Mesenchymal stem cell (in vitro differentiated cells and primary cell): ENCODE measurements at places on chromosomes 4 and X.
A peak's percentile ranks its signal among the peaks of the same experiment; 100 is the strongest.

DNA sequence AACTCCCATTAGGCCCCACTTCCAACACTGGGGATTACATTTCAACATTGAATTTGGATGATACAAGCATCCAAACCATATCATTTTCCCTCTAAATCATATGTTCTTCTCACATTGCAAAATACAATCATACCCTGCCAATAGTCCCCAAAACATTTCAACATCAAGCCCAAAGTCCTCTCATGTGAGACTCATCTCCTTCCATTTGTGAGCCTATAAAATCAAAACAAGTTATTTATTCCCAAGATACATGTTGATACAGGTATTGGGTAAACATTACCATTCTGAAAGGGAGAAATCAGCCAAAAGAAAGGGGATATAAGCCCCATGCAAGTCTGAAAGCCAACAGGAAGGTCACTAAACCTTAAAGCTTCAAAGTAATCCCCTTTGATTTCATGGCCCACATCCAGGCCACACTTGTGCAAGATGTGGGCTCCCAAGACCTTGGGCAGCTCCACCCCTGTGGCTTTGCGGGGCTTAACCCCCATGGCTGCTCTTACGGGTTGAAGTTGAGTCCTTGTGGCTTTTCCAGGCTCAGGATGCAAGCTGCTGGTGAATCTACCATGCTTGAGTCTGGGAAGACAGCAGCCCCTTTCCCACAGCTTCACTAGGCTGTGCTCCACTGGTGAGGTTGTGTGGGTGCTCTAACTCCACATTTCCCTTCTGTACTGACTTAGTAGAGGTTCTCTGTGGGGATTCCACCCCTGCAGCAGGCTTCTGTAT, 40.6 kb upstream of the SERTM2 start:
- DNase-seq, result no peak

DNA sequence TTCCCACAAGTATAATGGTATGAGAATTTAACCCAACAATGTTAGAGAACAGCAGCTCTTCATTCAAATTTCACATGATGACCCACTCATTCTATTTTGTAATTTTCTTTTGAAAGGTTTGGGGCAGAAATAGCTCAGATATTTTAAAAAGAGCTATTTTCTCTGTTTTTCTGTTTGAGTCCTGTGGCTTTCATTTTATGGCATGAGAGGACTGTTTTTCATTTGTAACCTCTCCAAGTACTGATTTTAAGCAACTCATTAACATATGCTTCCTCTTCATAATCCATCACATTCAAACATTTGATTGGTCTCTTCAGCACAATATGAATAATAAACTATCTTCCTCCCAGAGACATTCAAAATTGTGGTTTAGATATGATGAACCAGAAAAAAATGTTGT, 129.0 kb upstream of the TEX13A start:
- DNase-seq, result no peak

GRCh38 chr4:1283711-1284110, 6.0 kb upstream of the MAEA start:
- no peak for DNase-seq

GRCh38 chr4:120842031-120842430, 80.5 kb downstream of the PRDM5 start:
- DNase-seq, result peak; percentile 69

- DNase-seq, result no peak
Observed at GRCh38 chrX:150192816-150193215, 170.3 kb upstream of the MAMLD1 start.

DNA sequence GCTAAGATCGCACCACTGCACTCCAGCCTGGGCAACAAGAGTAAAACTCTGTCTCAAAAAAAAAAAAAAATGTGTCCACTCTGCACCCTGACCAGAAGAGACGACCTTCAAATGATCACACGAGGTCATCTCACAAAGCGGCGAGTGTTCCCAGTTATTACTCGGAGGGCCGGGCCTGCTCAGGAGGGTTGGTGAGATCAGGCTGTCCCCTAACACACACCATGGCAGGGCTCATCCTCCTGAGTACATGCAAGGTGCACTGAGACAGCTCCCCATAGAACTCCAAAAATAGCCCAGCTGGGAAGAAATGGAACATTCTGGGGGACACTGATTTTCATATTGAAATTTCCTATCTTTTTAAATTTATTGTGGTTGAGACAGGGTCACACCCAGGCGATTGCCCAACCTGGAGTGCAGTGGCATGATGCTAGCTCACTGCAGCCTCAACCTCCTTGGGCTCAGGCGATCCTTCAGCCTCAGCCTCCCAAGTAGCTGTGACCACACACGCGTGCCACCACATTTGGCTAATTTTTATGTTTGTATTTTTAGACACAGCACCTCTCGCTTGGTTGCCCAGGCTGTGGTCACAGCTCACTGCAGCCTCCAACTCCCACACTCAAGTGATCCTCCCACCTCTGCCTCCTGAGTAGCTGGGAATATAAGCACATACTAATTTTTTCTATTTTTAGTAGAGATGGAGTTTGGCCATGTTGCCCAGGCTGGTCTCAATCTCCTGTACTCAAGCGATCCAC, 51.5 kb downstream of the DHRSX start:
- DNase-seq, result no peak

GRCh38 chr4:150140774-150141400, 62.6 kb downstream of the DCLK2 start:
- peak; percentile 61 for DNase-seq

DNA sequence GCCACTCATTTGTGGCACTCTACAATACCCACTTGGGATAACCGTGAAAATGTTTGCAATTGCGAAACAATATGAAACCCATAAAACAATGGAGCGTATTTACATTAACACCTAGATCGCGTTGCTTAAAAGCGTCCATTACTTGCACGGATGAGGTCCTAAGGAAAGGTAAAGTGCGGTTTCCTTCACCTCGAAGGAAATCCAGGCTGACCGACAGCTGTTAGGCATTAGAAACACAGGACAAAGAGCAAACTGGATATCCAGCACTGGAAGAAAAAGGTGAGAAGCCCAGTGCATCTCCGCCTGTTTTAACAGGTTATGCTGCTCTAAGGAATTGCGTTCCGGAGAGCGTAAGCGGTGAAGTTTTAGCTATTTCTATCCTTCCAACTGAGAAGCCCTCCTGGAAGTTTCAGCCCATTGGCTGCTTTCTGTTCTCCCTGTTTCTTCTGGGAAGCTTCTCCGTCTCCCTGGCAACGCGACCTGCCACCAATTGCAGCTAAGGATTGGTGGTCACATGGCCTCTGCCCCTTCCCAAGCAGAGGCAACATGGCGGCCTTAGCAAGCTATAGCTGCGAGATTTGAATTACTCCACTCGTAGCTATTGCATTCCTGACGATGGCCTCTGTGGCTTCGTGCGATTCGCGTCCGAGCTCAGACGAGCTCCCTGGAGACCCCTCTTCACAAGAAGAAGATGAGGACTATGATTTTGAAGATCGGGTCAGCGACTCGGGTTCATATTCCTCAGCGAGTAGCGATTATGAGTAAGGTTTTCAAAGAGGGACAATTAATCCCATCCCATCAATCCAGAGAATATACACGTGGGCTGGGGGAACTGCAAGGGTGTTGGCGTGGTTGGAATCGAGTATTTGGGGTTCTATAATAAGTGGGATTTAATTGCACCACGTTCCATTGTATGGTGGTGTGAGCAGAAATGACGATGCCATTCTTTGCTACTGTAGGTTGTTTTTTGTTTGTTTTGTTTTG, at the start of gene INTU:
Gene INTU, plus strand, starts transcription at position 538 of the 984 bp plus-strand sequence. Its CDS starts 78 bp downstream, at position 616.
- DNase-seq, result peak; percentile 98

- no peak for DNase-seq
Observed at GRCh38 chrX:110569506-110569905, 210.9 kb downstream of the RTL9 start.

- DNase-seq, result no peak
Observed at GRCh38 chr4:152628128-152628527, 51.7 kb downstream of the TMEM154 start.

DNA sequence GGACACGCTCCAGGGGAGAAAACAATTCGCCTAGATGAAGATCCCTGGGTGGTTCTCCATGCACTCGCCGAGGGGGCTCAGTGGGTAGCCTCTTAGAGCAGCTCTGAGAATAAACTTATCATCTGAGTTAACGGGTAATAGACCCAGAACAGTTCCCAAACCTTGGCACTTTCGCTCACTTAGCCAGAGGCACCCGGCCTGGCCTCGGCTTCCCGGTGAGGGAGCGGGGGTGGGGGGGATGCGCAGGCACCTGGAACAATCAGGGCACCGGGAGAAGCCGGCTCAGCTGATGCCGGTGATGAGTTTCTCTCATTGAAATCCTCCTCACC, 405 bp upstream of the ZAR1 start:
- no peak for DNase-seq

GRCh38 chrX:77446029-77446585, 1.1 kb upstream of the FGF16 start:
- DNase-seq, result no peak

GRCh38 chr4:102696758-102697157, 64.0 kb downstream of the MANBA start:
- no peak for DNase-seq

DNA sequence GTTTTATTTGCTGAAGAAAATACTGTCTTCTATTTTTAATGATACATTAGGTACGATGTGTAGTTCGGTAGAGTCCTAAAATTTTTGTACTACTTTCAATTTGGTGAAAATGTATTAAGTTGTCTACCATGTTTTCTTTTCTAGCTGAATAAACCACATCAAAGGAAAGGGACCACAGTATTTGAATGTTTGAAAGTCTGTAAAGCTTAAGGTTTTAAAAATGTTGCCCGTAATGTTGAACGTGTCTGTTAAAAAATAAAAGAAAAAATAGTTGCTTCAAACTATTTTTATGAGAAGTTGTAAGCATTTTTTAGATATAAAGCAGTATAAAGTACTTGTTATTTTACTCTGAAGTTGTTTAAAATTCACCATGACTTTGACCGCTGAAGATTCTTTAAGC, 3.2 kb downstream of the CDKN2AIP start:
- no peak for DNase-seq

DNA sequence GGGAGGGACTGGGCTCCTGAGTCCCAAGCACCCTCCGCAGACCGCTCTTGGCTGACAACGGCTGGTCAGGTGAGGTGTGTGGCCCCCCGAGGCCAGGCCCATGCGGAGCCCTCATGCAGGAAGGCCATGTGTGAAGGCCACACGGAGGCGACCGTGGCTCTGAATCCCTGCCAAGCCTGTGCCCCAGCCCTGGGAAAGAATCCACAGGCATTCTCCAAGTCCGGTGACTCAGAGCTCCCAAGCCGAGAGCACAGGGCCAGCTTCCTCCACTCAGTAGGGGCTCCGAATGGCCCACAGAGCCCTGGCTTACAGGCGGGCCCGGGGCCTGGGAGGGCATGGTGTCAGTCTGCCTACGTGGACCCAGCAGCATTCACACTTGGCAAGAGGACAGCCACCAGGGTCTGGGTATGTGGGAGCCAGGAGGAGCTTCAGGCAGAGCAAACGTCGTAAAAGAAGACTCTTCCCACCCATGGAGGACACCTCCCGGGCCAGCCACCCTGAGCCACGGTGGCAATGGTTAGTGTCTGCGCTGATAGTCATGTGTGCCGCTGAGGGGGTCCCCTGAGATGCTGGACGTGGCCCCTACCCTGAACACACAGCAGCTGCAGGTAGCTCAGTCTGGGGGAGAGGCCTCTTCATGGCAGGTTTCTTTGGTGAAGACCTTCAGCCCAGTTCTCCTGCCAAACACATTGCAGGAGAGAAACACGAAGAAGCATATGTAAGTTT, 105.7 kb downstream of the PSAPL1 start:
- DNase-seq, result peak; percentile 61

GRCh38 chrX:29903360-29903759, 312.0 kb upstream of the MAGEB2 start:
- peak; percentile 8 for DNase-seq

DNA sequence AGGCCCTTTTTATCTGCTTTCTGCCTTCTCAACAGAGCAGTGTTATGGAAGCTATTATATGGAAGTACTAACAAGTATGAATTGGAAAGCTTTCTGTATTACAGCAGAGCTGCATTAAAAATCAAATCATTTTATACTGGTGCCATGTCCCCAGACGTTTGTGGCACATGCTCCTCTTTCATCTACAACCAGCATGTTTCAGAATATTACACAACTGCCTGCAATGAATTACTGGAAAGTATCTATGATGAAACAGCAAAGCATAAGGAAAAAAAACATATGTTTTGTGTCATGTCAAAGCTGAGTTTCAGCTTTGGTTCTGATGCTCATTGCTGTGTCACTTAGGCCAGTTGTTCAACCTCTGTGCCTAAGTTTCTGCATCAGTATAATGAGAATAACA, 576.8 kb downstream of the GBA3 start:
- peak; percentile 5 for DNase-seq
